Neural progenitor cell (in vitro differentiated cells): ENCODE measurements at places on chromosomes 3 and 15.

DNA sequence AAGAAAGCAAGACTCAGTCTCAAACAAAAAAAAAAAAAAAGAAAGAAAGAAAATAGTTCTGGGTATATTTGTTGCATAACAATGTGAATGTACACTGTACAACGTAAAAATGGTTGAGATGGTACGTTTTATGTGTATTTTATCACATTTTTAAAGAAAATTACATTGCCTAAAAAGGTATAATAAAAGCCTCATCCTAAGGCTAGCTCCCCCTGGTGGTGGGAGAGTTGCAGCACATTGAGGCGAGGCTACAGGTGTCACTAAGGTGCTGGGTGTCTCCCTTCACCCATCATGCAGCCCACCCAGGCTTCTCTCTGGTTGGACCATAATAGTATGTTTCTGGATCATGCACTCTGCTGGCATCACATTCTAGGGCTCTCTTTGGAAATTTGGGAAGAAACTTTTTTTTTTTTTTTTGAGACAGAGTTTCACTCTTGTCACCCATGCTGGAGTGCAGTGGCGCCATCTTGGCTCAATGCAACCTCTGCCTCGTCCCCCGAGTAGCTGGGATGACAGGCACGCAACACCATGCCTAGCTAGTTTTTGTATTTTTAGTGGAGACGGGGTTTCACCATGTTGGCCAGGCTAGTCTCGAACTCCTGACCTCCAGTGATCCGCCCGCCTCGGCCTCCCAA lies 12.4 kb upstream of the RAB11A start:
- H3K4me1 ChIP-seq: no peaks in the 10 kb centered on the region
- no peak overlapping the region for H3K27ac ChIP-seq
- no peaks in the 10 kb centered on the region for H3K27me3 ChIP-seq
- peak; percentile 81 for DNase-seq
- H3K36me3 ChIP-seq: no peaks in the 10 kb centered on the region

DNA sequence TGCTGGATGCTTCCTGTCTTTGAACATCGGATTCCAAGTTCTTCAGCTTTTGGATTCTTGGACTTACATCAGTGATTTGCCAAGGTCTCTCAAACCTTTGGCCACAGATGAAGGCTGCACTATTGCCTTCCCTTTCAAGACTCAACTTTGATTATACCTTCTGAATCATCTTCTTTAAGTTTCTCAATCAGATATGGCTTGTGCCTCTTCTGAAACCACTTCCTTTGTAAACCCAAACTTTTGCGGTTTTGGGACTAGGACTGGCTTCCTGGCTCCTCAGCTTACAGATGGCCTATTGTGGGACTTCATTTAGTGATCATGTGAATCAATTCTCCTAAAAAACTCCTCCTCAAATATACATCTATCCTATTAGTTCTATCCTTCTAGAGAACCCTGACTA lies 47.1 kb upstream of the CADPS start:
- peaks cover 5% of the 10 kb centered on the region for H3K4me1 ChIP-seq
- H3K27me3 ChIP-seq: no peaks in the 10 kb centered on the region
- H3K36me3 ChIP-seq: no peaks in the 10 kb centered on the region
- H3K4me3 ChIP-seq: no peak overlapping the region

DNA sequence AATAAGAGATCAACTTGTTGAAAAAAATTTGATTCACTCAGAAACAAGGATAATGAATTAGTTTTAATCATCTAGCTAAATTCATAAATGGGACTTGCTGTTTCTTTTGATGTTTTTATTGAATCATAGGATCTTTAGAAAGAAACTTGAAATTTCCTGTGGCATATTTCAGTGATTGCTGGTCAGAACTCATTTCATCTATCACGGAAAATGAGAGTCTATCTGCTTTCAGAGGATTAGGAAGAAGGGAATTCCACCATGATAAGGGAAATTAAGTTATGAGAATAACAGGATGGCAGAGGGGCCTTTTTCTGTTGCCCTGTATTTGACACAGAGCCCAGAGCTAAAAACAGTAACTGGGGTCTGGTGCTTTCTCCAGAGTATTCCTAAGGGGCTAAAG lies 44.9 kb upstream of the CCNL1 start:
- H3K27me3 ChIP-seq: no peaks in the 10 kb centered on the region
- H3K4me3 ChIP-seq: no peak overlapping the region
- no peak for DNase-seq
- H3K4me1 ChIP-seq: no peaks in the 10 kb centered on the region

- no peak overlapping the region for H3K4me3 ChIP-seq
- no peaks in the 10 kb centered on the region for H3K36me3 ChIP-seq
- peak; percentile 34 for DNase-seq
- H3K27ac ChIP-seq: no peak overlapping the region
- H3K4me1 ChIP-seq: no peaks in the 10 kb centered on the region
Measured at GRCh38 chr3:187709155-187709554, 6.8 kb upstream of the RTP2 start.

GRCh38 chr3:136414476-136414875 lies 164.3 kb downstream of the PCCB start:
- H3K27me3 ChIP-seq: no peaks in the 10 kb centered on the region
- peaks cover 5% of the 10 kb centered on the region for H3K36me3 ChIP-seq
- no peak overlapping the region for H3K27ac ChIP-seq
